CD4-positive, alpha-beta T cell treated with Interleukin-6 for 4 hours (primary cell): ENCODE measurements at places on chromosomes 1 and 21.

DNA sequence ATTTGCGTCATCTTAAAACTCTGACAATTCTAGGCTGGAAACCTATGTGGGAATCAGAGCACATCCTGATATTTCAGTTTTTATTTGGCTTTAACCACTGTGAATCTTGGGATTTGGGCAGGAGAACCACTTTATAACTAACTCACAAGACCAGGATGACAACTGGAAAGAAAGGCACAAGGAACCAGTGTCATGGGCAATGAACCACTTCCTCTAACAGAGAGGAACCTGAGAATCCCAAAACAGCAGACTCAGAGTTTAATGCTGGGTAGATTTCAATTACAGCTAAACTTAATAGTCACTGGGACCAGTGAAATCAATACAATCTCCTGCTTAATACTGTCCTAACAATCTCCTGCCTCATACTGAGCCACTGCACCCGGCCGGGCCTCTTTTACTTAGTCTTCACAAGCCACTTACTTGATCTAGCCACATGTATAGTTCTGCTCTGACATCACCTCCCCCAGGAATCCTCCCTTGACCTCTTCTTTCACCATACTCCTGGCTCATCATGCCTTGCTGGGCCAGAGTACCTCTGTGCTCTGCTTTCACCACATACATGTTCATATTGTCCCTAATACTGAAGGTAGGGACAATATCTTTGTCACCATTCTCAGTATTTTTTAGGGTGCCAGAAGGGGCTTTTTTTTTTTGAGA is 20.2 kb upstream of the SLFNL1 start:
- DNase-seq, result no peak

GRCh38 chr1:171206204-171206977 is 21.3 kb downstream of the FMO2 start:
- no peak for DNase-seq

DNA sequence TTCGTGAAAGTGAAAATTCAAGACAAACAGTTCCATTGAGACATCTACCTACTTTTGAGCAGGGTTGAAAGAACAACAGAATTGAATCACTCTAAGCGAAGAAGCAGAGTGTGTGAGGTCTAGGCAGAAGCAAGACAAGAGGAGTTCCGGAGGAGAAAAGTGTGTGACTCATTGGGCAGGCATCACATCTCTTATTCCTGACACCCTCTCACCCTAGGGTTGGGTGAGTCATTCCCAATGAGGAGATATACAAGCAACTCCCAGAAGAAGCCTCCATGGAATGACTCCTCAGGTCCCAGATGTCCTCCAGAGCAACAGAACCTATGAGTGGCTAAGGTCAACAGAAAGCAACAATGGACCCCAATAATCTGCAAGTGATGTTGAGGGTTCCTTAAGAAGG is 138.1 kb downstream of the TPR start:
- no peak for DNase-seq

DNA sequence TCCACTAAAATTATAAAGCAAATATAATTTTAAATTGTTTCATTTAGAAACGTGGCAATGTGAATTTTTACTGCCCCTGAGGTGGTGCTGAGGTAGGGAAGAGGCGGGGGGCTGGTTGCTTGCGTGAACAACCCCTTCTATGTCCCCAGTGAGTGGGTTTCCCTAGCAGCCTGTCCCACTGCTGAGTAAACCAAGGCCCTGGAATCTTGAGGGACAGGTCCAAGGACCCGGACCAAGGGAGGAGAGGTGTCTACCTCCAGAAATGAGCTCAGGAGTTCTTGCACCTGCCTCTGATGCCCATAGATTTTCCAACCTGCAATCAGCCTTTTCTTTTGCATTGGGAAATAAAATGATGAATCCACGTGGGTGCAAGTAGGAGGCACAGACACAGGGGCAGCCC is 649 bp upstream of the LDLRAD1 start:
- DNase-seq, result no peak

DNA sequence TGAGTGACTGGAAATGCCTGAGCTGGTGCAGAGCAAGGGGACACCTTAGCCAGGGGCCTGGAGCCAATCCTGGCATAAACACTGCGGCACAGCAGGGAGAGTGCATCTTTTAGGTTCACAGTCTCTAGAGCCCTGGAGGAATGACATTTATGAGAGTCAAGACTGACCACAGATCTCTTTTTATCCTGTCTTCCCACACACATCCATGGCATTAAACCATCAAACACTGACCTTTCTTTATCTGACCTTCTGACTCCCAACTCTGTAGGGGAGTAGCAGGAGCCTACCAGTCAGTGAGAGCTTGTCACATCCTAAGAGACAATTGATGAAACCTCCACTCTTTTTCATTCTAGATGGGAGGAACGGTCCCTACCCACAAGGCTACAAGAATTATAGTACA is 7.9 kb downstream of the CD34 start:
- no peak for DNase-seq

DNA sequence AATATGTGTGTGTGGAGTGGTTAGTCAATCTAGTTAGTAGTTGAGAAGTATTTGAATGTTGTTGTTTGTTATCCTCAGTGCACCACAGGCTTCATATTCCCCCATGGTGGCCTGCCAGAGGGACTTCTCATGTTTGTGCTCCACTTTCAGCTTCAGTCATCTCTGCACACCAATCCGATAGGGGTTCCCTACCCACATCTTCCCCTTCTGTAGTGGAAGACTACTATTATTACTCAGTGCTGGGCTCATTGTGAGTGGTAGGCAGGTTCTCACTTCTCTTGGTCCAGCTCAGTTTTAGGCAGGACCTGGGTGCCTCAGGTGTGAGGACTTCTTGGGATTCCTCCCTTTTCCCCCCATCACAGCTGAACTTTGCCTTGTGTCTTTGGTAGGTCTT is 14.2 kb downstream of the MT1HL1 start:
- DNase-seq, result no peak

DNA sequence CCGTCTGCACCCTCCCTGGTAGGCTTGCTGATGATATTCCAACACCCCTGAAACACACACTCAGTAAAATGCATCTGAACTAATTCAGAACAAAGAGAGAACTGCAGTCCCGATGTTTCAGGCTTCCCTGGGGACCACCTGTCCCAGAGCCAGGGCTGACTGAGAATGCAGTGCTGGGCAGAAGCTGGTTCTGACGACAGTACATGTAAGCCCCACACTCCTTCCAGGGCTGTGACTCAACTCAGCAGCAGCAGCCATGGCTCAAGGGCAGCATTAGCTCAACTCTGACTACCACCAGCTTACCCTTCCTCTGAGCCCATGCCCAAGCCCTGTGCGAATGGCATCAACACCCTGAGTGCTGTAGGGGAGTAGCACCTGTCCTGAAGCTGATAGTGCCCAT is 56.4 kb upstream of the SIPA1L2 start:
- DNase-seq, result no peak

- no peak for DNase-seq
Measured at GRCh38 chr21:46665566-46665965, 30.1 kb downstream of the PRMT2 start.

DNA sequence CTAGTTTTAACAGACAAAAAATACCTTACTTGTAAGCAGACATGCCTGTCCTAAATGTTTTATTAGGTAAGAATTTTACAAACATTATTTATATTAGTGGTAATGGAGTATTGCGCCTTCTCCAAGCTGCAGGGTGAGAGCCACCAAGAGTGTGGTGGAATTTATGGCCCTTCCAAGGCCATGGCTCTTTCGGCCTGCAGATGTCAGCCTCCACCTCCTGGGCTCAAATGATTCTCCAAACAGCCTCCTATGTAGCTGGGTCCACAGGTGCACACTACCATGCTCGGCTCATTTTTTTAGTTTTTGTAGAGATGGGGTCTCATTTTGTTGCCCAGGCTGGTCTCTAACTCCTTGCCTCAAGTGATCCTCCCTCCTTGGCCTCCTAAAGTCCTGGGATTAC is 56.3 kb downstream of the ITGB3BP start:
- no peak for DNase-seq

- DNase-seq, result no peak
Measured at GRCh38 chr1:235272851-235273250, 55.1 kb downstream of the ARID4B start.

- no peak for DNase-seq
Measured at GRCh38 chr21:40556442-40556968, 290.5 kb downstream of the DSCAM start.

- DNase-seq, result no peak
Measured at GRCh38 chr1:107821340-107821739, 143.6 kb downstream of the VAV3 start.

DNA sequence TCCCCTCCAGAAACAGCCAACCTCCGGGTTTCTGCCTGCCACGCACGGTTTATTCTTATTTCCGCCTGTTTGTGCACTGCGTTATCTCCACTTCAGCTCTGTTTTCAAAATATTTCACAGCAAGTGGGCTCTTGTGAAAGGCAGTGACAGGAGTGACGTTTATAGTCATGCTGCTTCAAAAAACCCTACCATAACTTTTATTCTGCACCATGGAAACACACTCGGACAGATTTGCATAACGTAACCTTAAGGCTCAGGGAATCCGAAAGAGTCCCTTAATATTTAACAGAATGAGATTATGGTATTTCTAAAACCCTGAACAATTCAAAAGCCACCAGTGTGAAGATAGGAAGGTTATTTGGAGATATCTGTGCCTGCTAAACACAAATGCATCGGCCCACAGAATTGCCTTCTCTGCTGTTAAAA is 782 bp upstream of the SDE2 start:
- peak; percentile 64 for DNase-seq

GRCh38 chr1:105872817-105873216 is 1183.7 kb upstream of the PRMT6 start:
- DNase-seq, result no peak

DNA sequence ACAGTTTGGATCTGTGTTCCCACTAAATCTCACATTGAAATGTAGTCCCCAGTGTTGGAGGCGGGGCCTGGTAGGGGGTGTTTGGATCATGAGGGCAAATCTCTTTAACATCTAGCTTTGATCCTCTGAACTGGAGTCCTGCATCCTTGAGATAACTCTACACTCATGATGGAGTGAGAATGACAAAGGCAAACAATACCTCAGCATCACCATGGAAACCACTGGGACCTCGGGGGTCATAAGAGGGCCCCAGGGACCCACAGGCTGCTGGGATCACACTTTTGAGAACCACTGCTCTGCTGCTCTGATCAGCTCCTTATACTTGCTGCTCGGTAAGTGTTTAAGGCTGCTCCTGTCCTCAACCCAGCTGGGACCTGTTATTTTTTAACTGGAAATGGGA is 13.4 kb upstream of the OBSCN start:
- DNase-seq, result no peak

DNA sequence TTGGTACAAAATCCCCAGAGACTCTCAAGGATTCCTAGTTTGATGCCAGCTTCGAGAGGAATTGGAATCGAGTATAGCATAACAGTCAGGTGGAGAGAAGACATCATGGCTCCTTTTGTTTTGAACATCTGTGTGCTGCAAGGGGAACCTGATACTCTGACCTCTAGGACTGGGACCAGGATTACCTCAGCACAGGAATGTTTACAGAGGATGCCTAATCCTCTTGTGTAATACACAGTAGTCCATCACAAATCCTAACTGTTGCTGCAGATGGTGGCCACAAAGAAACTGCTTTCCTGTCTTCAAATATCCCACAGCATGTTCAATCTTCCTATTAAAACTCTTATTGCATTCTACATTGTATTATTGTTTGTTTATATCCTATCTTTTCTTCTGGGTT is 111.8 kb upstream of the PRMT6 start:
- no peak for DNase-seq

- no peak for DNase-seq
Measured at GRCh38 chr1:172917972-172918371, 132.8 kb downstream of the TNFSF18 start.

DNA sequence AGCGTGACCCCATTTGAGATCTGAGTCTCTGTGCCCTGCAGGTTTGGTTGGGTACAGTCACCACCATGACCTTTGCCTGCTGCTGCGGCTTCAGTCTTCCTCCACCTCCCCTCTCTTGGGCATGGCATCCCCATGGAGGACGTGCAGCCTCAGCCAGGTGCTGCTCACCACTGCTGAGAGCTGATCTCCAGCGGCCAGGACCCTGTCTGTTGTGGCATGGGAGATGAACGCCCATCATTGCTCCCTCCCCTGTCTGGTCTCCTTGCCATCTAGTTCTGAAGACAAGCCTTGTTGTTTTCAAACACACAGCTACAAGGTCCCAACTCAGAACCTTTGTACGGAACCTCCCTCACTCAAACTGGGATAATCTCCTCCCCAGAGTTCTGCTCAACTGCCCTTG is 19.2 kb upstream of the PKP1 start:
- no peak for DNase-seq

- no peak for DNase-seq
Measured at GRCh38 chr1:156372265-156372586, 3.2 kb downstream of the RHBG start.

DNA sequence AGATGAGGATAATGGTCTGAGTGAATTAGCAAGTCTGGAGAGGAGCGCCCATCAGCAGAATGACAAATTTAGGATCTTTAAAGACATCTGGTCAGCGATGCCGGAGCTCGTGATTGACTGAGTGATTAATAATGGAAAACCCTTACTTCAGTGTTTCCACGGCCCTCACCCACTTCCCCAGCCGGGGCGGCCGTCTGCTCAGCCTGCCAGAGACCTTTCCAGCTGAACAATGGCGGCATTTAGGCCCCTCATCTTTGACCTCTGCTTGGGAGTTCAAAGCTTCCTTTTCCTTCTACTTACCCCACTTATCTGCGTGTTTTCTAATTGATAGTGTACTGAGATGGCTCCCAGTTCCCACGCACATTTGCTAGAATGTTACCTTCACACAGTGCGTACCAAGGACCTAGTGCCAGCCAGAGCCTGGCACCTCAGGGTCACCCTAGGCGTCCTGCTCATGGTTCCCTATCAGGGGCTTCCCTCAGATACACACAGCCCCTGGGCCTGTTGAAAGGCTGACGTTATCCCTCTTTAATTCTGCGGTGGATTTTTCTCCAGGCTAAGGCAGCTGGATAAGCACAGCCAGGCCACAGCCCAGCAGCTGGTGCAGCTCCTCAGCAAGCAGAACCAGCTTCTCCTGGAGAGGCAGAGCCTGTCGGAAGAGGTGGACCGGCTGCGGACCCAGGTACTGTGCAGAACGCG is 232.8 kb downstream of the SDCCAG8 start:
- DNase-seq, result no peak

GRCh38 chr1:102967786-102968185 is 140.5 kb downstream of the COL11A1 start:
- DNase-seq, result no peak

DNA sequence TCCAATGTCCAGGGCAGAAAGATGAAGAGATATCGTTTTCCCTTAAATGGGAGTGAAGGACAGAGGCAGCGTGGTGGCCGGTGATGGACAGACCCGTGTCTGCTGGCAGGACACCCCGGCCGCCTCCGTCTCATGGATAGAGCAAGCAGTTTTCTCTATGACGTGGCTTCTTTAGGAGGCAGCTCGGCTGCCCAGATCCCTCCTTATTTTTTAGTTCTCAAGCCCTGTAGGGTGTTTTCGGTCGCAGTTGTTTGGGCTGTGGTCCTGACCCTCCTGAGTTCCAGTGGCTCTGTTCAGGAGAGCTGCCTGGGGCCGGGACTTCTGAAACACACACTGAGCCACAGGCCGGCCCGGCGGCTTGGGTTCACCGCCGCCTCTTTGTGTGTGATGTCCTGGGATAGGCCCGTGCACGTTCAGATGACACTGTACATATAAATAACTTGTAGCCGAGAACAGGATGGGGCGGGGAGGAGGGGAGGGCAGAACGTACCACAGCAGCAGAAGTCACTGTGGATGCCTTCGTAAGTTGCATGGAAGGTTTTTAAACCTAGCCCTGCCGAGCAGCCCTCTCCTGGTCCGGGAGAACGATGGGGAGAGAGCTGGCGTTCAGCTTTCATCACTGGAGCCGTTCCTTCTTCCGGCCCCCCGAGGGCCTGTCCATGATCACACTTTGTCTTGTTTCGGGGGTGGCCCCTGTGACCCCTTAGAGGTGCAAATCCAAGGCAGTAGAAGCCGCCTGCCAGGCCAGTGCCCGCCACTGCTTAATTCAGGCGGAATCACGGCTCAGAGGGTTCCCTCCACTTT is 65.2 kb downstream of the SIK1 start:
- DNase-seq, result peak; percentile 56
